Hair follicle dermal papilla cell (primary cell): ENCODE measurements at places on chromosomes 16 and 17. TPM values are rescaled to one million over a fixed set of nuclear protein-coding genes. Genes with fewer than 3 reads are reported as not detected.

The CSH1 gene
- not detected in 2 replicates for total RNA-seq

The PRR35 gene
- total RNA-seq = 0.32 TPM in 1 of 2 replicates, not detected in the other

The MXRA7 gene
- total RNA-seq = 196 and 241 TPM in 2 replicates

The SLC26A11 gene
- 20.0 and 20.8 TPM in 2 replicates for total RNA-seq

The SSTR5 gene
- total RNA-seq = not detected in 2 replicates

The BRD7 gene
- total RNA-seq = 23.7 and 23.8 TPM in 2 replicates

The TAOK2 gene
- 61.0 and 61.7 TPM in 2 replicates for total RNA-seq

The CHD9NB gene
- total RNA-seq = 0.65 and 1.3 TPM in 2 replicates

The GIT1 gene
- total RNA-seq = 25.6 and 30.2 TPM in 2 replicates

The AOC3 gene
- total RNA-seq = under 0.01 TPM in 1 of 2 replicates, not detected in the other

The KRTAP4-6 gene
- total RNA-seq = not detected in 2 replicates

The ZNF423 gene
- 1.6 and 2.4 TPM in 2 replicates for total RNA-seq

The FZD2 gene
- total RNA-seq = 70.3 and 78.9 TPM in 2 replicates

The NPIPA5 gene
- 0.36 TPM in 1 of 2 replicates, not detected in the other for total RNA-seq

The TMEM204 gene
- total RNA-seq = 20.3 and 32.8 TPM in 2 replicates

The DPEP3 gene
- total RNA-seq = not detected in 2 replicates

The GJC1 gene
- 33.4 and 53.7 TPM in 2 replicates for total RNA-seq
